Activated CD4-positive, alpha-beta memory T cell treated with anti-CD3 and anti-CD28 coated beads, Interleukin-2, amount 10 ng/mL, durations not matched to agents 7 days and 5 days (primary cell): ENCODE measurements at places on chromosomes 13 and 19.

GRCh38 chr13:23856008-23856750, 33.0 kb downstream of the MIPEP start:
- DNase-seq, result no peak

- no peak for DNase-seq
Observed at GRCh38 chr19:54189145-54189734, at the start of gene MBOAT7. TSS of gene MBOAT7 (minus strand) at chr19:54189580. CDS start at chr19:54188508, 1,072 bp downstream.

DNA sequence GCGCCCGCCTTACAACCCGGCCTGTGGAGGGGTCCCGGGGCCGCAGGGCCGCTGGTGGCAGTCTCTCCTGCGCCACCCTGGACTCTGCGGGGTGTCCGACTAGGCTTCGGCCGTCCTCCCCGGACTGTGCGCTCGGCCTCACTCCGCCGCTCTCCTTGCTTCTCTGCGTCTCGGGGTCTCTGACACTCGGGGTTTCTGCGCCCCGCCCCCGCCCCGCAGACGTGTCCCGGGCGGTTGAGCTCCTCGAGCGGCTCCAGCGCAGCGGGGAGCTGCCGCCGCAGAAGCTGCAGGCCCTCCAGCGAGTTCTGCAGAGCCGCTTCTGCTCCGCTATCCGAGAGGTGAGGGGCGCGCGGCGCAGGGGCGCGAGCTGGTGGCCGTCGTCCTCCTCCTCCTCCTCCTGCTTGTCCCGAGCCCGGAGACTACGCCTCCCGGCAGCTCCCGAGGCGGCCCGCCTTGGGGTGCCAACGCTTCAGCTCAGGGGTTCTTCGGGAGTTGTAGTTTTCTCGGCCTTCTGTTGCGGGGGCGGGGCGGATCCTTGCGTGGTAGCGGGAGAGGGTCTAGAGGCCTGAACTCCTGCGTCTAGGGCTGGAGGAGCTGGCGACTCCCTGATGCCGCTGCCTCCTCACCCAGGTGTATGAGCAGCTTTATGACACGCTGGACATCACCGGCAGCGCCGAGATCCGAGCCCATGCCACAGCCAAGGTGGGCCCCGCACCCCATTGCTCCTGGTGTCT, 627 bp downstream of the LIN7B start:
- DNase-seq, result peak; percentile 57

DNA sequence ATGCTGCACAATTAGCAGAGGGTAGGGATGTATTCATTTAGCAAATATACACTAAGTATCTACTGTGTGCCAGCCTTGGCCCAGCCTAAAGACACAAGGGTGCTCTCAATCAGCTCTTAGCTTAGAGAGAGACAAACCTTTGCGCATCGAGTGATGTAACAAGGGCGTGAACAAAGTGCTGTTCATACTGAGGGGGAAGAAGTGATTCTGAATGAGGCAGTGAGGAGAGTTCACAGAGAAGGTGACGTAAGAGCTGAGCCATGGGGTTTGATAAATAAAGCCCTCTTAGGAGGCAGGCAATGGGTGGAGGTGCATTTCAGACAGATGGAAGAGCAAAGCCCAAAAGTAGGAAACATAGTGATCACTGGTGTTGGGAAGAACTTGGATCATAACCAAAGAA, 68.5 kb downstream of the FLT1 start:
- DNase-seq, result no peak

DNA sequence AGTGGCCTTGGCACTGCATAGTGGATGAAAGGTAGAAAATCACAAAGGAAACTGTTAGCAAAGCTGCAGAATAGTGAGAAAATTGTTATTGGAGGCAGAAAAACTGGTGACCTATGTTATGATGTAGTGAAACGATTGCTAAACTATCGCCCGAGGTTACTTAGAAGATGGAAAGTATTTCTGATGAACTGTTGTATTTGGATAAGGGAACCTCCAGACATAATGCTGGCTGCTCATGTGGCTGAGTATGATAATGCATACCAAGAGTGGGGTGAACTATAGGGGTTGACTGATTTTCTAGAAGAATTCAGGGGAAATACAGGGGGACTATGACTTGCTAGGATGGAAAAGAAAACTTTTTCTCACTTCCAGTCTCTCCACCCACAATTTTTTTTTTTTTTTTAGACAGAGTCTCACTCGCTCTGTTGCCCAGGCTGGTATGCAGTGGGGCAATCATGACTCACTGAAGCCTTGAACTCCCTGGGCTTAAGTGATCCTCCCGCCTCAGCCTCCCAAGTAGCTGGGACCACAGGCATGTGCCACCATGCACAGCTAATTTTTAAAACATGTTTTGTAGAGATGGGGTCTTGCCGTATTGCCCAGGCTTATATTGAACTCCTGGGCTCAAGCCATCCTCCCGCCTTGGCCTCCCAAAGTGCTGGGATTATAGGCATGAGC, 4.4 kb upstream of the EID2 start:
- no peak for DNase-seq

DNA sequence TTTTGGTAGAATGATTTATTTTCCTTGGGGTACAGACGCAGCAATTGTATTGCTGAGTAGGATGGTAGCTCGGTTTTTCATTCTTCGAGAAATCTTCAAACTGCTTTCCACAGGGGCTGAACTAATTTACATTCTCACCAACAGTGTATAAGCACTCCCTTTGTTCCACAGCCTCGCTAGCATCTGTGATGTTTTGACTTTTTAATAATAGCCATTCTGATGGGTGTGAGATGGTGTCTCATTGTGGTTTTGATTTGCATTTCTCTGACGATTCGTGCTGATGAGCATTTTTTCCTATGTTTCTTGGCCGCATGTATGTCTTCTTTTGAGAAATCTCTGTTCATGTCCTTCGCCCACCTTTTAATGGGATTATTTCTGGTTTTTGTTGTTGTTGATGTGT, 54.8 kb upstream of the UQCRFS1 start:
- no peak for DNase-seq

- DNase-seq, result peak; percentile 99
Observed at GRCh38 chr19:16197622-16198369, at the start of gene AP1M1. TSS of gene AP1M1 (plus strand) at chr19:16197911. CDS start at chr19:16198027, 116 bp downstream.

DNA sequence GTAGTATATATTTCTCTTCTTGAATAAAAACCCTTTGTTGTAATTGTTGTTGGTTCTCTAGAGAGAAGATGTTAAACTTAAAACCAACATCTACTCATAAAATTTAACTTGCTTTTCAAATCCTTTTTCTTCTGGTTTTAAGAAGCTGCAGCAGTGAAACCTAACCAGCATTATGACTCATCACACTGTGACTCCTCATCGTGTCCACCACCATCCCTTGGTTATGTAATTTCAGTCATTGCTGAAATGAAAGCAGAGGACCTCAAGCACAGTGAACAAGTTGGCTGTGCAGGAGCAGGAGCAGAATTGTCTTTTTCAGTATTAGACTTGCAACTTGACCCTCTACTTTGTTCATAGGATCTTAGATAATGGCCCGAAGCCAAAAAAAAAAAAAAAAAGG, 64.9 kb upstream of the HTR2A start:
- no peak for DNase-seq

DNA sequence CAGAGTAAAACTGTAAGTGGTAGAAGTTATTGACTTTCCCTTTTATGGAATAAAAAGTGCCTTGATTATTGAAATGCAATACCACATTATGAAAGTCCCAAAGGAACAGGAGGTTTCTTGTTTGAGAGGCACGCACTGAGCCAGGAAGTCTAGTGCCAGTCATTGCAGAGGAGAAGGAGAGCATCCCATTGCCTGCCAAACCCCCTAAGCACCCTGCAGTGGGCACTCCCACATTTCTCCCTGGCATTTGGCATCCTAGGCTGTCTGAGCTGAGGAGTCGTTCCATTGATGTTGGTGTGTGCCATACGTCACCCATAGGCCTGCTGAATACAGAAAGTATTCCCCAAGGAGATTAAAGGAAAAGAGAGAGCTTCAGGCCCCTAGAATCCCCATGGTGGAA, 85.7 kb upstream of the MBNL2 start:
- DNase-seq, result no peak

GRCh38 chr19:10502524-10503001, 593 bp downstream of the KEAP1 start:
- peak; percentile 94 for DNase-seq

GRCh38 chr13:49046002-49046401, 70.3 kb downstream of the FNDC3A start:
- no peak for DNase-seq

DNA sequence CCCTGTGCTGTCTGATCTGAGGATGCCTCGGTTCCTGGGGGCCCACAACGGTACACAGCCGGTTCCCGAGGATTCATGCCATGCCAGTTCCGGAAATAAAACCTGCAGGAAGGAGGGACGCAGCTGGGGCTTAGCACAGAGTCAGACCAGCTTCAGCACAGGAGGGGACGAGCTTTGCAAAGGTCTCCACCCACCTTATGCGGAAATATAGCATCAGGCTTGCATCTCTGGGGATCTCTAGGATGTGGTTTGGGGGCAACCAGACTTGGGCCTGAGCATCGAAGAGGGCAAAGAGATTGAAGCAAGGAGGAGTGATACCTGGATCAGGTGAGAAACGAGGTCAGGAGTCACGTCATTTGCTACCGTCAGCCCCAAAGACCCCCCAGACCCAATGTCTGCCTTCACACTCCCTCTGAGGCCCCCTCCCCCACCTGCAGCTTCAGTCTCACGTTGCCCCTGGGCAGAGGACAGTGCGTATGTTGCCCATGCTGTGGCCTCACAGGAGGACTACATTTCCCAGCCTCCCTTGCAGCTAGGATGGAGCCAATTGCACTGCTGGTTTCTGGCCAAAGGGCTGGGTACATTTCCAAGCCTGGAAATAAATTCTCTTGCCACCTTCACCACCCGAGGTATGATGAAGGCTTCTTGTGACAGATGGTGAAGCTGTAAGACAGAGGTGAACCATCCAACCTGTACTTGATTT, 12.1 kb downstream of the TYK2 start:
- DNase-seq, result no peak

DNA sequence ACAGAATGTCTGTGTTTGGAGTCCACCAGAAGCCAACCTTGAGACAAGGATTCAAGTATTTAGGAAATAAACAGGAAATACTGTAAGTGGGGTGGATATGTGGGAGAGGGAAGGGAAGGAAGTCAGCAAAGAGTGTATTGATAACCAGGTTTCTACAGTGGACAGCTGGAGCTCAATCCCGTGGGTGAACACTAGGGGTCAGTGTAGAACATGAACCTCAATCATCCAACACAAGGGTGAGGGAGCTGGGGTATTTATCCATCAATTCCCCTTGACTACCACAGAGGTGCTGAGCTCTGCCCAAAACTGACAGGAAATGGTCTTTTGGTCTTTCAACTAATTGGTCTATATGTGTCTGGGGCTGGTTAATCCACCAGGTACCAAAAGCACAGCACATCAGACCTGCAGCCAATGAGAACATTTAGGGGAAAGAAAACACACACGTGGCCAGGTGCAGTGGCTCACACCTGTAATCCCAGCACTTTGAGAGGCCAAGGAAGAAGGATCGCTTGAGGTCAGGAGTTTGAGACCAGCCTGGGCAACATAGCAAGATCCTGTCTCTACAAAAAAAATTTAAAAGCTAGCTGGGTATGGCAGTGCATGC, 5.6 kb upstream of the SYDE1 start:
- DNase-seq, result peak; percentile 63

GRCh38 chr19:55253842-55254624, 4.8 kb downstream of the PPP6R1 start:
- DNase-seq, result peak; percentile 72

DNA sequence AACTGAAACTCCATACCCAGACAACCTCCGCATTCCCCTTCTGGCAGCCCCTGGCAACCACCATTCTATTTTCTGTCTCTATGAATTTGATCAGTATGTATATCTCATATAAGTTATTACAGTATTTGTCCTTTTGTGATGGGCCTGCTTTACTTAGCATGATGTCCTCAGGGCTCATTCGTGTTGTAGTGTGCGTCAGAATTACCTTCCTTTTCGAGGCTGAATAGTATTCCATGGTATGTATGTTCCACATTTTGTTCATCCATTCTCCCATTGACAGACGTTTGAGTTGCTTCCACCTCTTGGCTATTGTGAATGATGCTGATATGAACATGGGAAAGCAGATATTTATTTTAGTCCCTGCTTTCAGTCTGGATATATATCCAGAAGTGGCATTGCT, 5.0 kb downstream of the PLEKHF1 start:
- no peak for DNase-seq

DNA sequence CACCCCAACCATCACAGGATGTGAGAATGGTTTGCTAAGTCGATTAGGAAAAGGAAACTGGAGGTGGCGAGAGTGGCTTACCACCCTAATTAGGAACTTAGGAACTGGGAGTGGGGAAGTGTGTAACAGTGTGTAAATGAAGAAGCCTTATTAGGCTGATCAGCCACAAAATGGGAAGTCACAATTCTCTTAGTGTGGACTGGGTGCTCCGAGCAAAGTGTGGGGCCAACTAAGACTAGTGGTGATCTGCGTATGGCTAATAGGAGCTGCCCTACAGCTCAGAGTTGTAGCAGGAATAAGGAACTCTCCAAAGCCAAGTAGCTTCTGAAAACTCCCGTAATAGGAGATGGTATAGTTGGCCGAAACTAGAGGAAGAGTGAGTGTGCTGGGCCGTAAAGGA, 7.6 kb downstream of the SIGLEC11 start:
- no peak for DNase-seq

DNA sequence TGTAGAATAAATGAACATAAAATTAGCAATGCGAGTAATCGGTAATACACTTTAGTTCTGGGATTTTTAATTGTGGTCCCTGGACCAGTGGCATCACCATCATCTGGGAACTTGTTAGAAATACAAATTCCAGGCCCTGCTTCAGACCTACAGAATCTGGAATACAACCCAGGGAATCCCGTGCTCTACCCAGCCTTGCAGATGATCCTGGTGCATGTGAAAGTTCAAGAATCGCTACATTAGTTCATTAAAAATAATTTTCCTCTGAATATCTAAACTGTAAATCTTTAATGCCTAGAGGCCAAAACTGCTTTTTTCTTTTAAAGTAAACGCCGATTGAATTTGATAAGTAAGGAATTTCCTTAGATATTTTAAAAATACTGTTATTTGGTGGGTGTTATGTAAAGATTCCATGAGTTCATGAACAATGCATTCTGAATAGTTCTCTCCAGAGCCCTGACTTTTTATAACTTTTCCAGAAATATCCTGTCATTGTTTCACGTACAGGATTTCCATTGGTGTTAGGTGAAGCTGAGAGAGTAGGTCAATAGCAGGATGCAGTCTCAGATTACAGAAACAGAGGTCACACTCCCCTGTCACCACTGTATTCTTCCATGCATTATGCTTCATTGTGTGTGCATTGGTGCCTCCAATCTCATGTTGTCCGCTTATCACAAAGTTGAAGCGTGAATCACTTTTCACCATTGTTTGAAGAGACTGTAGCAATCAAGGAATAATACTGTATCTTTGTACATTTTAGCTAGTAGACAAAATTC, 596.5 kb upstream of the KLF12 start:
- no peak for DNase-seq

DNA sequence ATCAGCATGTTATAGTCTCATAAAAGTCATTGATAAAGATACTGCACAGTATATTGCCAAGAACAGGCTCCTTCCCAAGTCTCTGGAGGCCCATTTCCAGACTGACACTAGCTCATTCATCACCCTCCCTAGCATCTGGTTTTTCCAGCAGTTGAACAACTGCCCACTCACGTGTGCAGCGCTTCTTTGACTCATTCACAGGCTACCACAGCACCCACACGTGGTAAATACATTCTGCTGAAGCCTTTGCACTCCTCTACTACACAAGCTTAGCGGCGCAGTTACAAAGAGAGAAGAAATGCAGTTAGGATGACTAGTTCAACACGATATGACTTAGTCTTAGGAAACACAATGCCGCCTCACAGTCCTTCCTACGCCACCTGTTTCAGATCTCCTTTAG, 87.7 kb downstream of the DOCK9 start:
- peak; percentile 25 for DNase-seq

- no peak for DNase-seq
Observed at GRCh38 chr13:108924541-108924940, 295.1 kb downstream of the MYO16 start.

GRCh38 chr13:25281935-25282332, 5.4 kb downstream of the MTMR6 start:
- no peak for DNase-seq

- no peak for DNase-seq
Observed at GRCh38 chr13:77563111-77563510, 27.6 kb downstream of the SCEL start.
